ENCODE measurements at places on chromosomes 3 and 15. TPM values are rescaled to one million over a fixed set of nuclear protein-coding genes. Genes with fewer than 3 reads are reported as not detected.

The SYNPR gene
- total RNA-seq, result not detected

The APBA2 gene
- 42.8 TPM for total RNA-seq

The XIRP1 gene
- not detected for total RNA-seq

The BFSP2 gene
- total RNA-seq, result 0.27 TPM

The DAPK2 gene
- total RNA-seq, result 3.3 TPM

The FSD2 gene
- total RNA-seq, result not detected

The ITIH3 gene
- total RNA-seq, result not detected

The CRABP1 gene
- total RNA-seq, result not detected

The GASK1A gene
- total RNA-seq, result not detected

The KLF13 gene
- 16.1 TPM for total RNA-seq

The MYL3 gene
- total RNA-seq, result not detected

The NR2E3 gene
- total RNA-seq, result 0.19 TPM

The NANOGP8 gene
- total RNA-seq, result 0.64 TPM

The LINGO1 gene
- total RNA-seq, result not detected

The TMEM45A gene
- total RNA-seq, result 1.4 TPM

The HGD gene
- total RNA-seq, result not detected

The GOLGA8O gene
- total RNA-seq, result 0.32 TPM

The RLBP1 gene
- total RNA-seq, result 3.7 TPM

The MEX3B gene
- total RNA-seq, result 1.3 TPM

The CX3CR1 gene
- not detected for total RNA-seq

The PRTG gene
- 27.5 TPM for total RNA-seq

The SCG5 gene
- total RNA-seq, result 13.6 TPM

The ITGA11 gene
- total RNA-seq, result 1.2 TPM

The ASB14 gene
- total RNA-seq, result not detected

The ST3GAL6 gene
- total RNA-seq, result 4.4 TPM

The GPR87 gene
- total RNA-seq, result not detected

The ADAMTSL3 gene
- total RNA-seq, result 1.7 TPM

The PRKCI gene
- total RNA-seq, result 23.7 TPM

The LCTL gene
- 8.1 TPM for total RNA-seq

The NSMCE3 gene
- 8.9 TPM for total RNA-seq

The ZNF385D gene
- 1.9 TPM for total RNA-seq

The MYNN gene
- 12.2 TPM for total RNA-seq

The HRH1 gene
- total RNA-seq, result 5.1 TPM

The TGFBR2 gene
- 21.6 TPM for total RNA-seq

The HHLA2 gene
- total RNA-seq, result not detected

The PLSCR2 gene
- total RNA-seq, result not detected

The LEKR1 gene
- 1.2 TPM for total RNA-seq

The CSPG5 gene
- 1.5 TPM for total RNA-seq

The SLC22A14 gene
- total RNA-seq, result 0.29 TPM

The GOLGA8G gene
- 0.34 TPM for total RNA-seq

The ECE2 gene
- not detected for total RNA-seq

The HYAL3 gene
- total RNA-seq, result 8.4 TPM

The TNNC1 gene
- total RNA-seq, result 1.5 TPM

The TEX55 gene
- total RNA-seq, result not detected

The THAP10 gene
- total RNA-seq, result 2.2 TPM

The GABRB3 gene
- 7.9 TPM for total RNA-seq

The TLR9 gene
- not detected for total RNA-seq

The KCNH8 gene
- total RNA-seq, result 0.79 TPM

The ARGFX gene
- not detected for total RNA-seq

The GOLGA8B gene
- 44.9 TPM for total RNA-seq

The STXBP5L gene
- 0.04 TPM for total RNA-seq

The DPPA2 gene
- total RNA-seq, result 0.64 TPM

The TIGIT gene
- total RNA-seq, result not detected

The RAD54L2 gene
- total RNA-seq, result 20.5 TPM

The PEX5L gene
- total RNA-seq, result 0.48 TPM

The ALDH1A2 gene
- not detected for total RNA-seq

The CNOT10 gene
- total RNA-seq, result 50.5 TPM
